IMR-90 (cell line): ENCODE measurements at places on chromosomes 16 and 17. TPM values are rescaled to one million over a fixed set of nuclear protein-coding genes. Genes with fewer than 3 reads are reported as not detected.

The ADAD2 gene
- polyA plus RNA-seq = not detected in 2 replicates

- DNase-seq = peak; percentile 18
Observed at GRCh38 chr17:18139949-18140348, 31.4 kb downstream of the MYO15A start.

DNA sequence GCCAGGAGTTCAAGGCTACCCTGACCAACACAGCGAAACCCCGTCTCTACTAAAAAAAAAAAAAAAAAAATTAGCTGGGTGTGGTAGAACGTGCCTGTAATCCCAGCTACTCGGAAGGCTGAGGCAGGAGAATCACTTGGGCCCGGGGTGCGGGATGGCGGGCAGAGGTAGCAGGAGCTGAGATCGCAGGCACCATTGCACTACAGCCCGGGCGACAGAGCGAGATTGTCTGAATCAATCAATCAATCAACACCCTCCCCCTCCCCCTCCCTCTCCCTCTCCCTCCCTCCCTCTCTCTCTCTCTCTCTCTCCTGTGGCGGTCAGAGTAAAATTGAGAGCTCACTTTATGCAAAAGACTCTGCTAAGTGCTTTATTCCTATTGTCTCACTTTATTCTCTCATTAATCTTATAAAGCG, 1.2 kb downstream of the HSDL1 start:
- DNase-seq = no peak

- peak; percentile 14 for DNase-seq
Observed at GRCh38 chr17:64058621-64059020, 38.2 kb upstream of the ICAM2 start.

DNA sequence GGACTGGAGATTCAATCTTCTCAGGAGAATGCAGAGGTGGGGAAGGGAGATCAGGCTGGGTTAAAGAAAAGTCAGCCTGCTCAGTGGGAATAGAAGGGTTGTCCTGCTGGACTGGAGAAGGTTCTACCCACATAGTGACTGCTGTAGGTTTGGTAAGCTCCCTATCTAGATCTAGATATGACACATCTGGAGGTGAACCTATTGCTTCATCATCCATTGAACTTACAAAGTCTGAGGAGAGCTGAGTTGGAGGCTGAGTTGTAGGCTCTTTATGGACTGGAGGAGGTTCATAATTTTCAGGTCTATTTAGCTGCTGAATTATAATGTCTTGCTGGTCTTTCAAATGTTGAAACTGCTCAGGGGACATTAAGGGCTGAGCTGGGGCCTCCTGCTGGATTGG, 46.0 kb upstream of the NF1 start:
- peak; percentile 24 for DNase-seq
